Daoy (cell line): ENCODE measurements at places on chromosomes 5 and 9.

GRCh38 chr5:146221234-146221633 lies 17.8 kb downstream of the RBM27 start:
- DNase-seq: no peak

GRCh38 chr9:96413302-96414221 lies 4.6 kb downstream of the ZNF367 start:
- DNase-seq: no peak

DNA sequence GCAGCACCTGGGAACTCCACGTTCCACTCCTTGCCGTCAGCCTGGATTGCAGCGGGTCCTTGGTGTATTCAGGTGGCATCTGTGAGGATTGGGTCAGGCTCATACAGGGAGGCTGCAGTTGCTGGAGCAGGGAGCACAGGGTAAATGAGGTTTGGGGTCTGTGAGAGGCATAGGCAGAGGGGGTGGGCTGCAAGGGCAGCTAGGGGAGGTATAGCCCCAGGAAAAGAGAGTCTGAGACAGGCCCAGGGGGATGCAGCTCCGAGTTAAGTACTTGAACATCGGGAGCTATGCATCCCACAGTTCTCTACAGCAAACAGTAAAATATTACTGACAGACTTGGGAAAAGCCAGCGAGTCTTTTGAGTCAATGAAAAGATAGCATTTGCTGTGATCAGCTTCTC lies 101.6 kb downstream of the TRIO start:
- no peak for DNase-seq

GRCh38 chr5:112929336-112930081 lies 7.5 kb upstream of the REEP5 start:
- peak; percentile 32 for DNase-seq

DNA sequence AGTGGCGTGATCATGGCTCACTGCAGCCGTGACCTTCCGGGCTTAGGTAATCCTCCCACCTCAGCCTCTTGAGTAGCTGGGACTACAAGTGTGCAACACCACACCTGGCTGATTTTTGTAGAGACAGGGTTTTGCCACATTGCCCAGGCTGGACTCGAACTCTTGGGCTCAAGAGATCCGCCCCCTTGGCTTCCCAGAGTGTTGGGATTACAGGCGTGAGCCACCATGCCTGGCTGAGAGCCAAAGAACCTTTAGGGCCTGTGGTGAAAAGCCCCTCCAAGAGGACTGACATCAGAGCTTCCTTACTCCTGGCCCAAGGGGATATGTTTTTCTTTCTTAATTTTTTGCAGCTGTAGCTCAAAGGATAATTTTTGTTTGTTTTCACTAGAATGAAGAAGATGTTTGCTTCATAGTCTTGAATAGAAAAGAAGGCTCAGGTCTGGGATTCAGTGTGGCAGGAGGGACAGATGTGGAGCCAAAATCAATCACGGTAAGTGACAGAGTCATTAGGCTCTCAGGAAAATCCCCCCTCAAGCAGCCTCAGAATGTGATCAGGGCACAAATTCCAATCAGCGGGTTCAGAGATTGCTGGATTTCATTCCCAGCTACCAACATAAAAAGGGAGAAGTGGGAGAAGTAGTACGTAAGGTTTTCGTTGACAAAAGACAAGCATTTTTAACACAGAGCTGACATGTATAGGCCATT lies 77.1 kb downstream of the GOLPH3 start:
- no peak for DNase-seq

DNA sequence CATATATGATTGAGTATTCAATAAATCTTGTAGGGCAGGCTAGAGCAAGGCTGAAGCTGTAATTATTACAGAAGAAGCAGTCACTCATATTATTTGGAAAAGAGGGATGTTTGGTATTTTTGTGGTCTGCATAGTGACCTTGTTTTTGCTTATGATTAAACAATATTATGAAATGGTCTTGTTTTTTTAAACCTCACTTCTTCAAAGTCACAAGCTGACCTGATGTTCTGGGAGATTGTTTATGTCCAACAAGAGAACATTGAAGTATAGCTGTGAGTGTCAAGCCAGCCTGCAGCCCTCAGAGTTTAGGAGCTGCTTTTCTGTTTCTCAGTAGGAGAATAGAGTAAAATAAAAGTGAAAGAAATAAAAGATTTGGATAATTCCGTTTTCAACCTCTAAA lies 342.2 kb downstream of the LRRC70 start:
- no peak for DNase-seq

DNA sequence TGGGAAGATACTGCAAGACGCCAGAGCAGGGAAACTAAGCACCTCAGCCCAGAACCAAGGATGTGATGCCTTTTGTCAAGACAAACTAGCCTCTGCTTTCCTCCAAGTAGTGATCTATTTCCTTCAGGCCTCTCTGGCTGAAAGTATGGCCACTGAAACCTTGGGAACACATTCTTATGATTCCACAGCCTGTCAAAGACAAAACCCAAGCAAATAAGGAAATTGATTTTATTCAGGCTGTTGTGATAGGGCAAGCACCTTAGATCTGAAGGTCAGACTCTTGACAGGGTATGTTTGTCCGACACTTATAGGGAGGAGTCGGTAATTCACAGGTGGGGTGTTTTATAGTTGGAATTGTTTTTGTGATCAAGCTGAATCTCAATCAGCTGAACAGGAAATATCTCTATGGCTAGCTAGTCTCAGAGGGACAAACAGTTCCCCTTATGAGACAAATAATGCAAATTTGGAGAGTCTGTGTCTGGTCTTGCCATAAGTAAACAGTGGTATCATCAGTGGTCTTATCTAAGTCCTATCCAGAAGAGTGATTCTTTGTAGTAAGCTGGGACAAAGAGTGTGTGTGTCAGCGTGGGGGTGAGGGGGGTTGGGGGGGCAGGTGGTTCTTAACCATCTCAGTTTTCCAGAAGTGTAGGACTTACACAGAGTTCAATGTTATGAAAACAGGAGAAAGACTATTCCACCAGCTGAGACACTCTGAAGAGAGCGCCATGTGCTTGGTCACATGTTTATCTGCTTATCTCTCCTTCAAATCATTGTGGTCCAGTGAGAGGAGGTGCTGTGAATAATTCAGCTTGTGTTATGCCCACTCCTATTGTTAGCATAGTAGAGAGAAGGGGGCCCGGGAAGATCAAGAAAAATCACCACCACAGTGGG lies 6.7 kb upstream of the ZCCHC10 start:
- peak; percentile 13 for DNase-seq
